ENCODE measurements at places on chromosomes 11 and 22.

DNA sequence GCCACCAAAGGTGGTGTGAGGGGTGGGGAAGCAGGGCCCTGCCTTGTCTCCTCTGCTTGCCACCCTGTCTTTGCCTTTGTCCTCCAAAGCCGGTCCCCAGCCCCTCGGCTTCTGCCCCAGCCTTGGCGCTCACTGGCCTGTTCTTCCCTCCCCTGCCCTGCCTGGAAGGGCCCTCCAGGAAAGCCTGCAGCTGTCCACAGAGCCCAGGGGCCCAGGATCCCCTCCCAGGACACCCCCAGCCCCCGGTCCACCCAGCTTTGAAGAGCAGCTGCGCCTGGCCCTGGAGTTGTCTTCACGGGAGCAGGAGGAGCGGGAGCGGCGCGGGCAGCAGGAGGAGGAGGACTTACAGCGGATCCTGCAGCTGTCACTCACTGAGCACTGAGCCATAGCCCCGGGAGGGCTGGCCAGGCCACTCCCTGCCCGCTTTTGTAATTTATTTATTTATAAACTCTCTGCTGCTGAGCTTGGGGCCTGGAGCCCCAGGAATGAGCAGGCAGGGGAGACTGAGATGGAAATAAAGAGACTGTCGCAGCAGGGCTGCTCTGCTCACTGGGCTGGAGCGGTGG is 1.3 kb upstream of the SSH3 start:
- no peak for DNase-seq

DNA sequence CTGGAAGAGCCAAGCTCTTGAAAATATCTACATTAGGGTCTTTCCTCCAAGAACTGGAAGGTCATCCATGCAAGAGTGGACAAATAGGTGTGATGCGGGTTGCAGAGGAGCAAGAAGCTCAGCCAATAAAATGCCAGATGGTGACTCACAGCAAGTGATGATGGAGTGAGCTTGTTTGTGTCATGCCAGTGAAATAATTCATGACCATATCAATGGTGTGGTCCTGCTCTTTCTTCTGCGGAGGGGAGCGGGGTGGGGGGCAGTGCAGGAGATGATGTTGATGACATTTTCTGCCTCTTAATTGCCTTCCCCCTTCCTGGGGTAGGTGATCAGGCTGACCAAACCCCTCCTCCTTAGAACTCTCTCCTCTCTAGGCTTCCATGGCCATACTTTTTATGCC is 118.5 kb upstream of the TIMP3 start:
- DNase-seq: no peak

- DNase-seq: no peak
Measured at GRCh38 chr11:76789443-76789719, 6.2 kb downstream of the TSKU start.

- DNase-seq: no peak
Measured at GRCh38 chr11:32963721-32964120, 52.0 kb upstream of the DEPDC7 start.

- no peak for DNase-seq
Measured at GRCh38 chr22:49928555-49929210, 10.2 kb downstream of the CRELD2 start.
